Mucosa of gallbladder (tissue), 1 donor: ENCODE measurements at places on chromosomes 7 and 10. TPM values are rescaled to one million over a fixed set of nuclear protein-coding genes. Genes with fewer than 3 reads are reported as not detected.

Gene HOXA5
- 0.81 TPM for total RNA-seq

Gene OR2A12
- not detected for total RNA-seq

Gene UBTD1
- 13.8 TPM for total RNA-seq

Gene HMX2
- 0.69 TPM for total RNA-seq

Gene IFIT5
- 14.7 TPM for total RNA-seq

Gene CALHM1
- not detected for total RNA-seq

Gene ZNF727
- total RNA-seq: 4.0 TPM

Gene FANK1
- 5.3 TPM for total RNA-seq

Gene SNX10
- total RNA-seq: 5.4 TPM

DNA sequence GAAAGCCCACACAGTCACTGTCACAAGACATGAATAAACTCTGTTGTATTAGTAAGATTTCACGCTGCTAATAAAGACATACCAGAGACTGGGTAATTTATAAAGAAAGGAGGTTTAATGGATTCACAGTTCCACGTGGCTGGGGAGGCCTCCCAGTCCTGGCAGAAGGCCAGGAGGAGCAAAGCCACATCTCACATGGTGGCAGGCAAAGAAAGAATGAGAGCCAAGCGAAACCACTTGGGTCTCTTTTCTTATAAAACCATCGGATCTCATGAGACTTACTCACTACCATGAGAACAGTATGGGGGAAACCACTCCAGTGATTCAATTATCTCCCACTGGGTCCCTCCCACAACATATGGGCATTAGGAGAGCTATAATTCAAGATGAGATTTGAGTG, 110.2 kb downstream of the ST8SIA6 start:
- no peak for DNase-seq

DNA sequence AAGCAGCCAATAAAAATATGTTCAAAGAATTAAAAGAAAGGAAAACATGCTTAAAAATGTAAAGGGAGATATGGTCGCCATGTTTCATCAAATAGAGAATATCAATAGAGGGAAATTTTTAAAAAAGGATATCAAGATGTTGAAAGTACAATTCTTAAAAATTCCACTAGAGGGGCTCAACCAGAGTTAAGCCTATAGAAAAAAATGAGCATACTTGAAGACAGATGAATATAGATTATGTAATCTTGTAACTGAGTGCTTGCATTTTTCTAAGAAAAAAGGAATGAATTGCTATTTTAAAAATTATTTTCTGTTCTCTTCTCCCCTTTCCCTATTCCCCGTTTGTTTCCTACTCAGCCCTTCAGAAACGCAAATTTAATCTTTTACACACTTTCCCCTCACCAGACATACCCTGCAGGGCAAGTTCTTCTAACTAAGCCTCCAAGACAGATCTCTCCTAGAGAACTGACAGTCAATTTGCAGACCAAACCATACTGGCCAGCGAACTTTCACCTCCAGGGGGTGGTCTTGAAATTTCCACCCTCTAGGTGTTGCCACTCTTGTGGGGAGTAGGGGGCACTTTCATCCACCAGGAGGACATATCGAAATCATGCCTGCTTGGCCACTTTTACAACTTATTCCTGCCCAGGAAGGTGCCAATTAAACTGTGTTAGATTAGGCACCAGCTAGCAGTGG, 67.7 kb downstream of the NSUN6 start:
- no peak for DNase-seq

GRCh38 chr10:75033399-75034130, 77.9 kb upstream of the SAMD8 start:
- no peak for DNase-seq

- peak; percentile 36 for DNase-seq
Observed at GRCh38 chr10:129035052-129035827, 431.8 kb upstream of the MGMT start.

- DNase-seq: no peak
Observed at GRCh38 chr7:113113912-113114311, 4.4 kb downstream of the SMIM30 start.

- no peak for DNase-seq
Observed at GRCh38 chr10:78783753-78784152, 285.0 kb upstream of the ZMIZ1 start.

DNA sequence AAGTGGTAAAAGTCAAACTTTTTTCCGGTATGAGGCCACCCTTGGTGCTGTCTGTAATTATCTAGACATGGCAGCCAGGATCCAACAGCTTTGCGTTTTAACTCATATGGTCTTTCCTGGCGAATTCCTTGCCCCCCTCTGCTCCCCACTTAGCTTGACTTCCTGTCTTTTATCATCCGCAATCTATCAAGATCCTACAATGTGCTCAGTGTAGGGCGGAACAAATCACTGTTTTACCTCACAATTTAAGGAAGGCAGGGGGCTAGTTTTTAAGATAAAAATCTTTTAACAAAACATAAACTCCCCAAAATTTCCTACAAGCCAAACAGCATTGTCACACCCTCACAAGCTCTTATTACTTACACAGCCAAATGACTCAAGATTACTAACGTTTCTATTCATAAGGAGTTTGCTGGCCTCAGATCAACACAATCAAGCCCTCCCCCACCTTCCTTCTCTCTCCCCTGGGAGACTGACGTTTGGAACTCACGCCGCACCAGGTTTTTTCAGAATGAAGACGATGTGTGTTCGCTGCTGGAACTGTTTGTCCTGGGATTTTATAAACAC, 1.3 kb upstream of the CDK14 start:
- no peak for DNase-seq

DNA sequence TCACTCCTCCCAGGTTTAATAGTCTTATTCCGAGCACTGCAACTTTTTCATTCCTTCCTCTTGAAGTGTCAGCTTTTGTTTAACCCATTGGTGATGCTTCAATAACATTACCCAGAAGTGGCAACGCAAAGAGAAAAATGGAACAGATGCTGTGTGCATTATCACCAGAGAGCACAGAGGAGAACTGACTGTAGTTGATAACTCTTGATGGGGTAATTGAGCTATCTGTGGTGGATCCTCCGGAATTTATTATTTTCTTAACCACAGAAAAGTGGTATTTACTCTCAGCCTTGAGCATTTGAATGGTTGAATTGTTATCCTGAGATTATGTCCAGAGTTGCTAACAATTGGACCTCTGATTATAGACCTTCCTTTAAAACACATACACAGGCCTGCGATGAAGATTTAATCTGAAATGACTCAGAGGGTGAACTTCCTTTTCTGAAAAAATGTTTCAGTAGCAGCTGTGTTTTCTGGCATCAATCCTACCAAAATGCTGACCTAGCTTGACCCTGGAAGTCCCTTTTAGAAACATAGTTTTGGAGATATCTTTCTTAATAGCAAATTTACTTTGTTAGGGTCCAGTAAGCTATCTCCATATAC, 1584.4 kb upstream of the LRRTM3 start:
- DNase-seq: no peak

GRCh38 chr7:88090671-88091070, 129.2 kb downstream of the SRI start:
- no peak for DNase-seq

- no peak for DNase-seq
Observed at GRCh38 chr7:134154581-134155130, 27.5 kb downstream of the LRGUK start.

DNA sequence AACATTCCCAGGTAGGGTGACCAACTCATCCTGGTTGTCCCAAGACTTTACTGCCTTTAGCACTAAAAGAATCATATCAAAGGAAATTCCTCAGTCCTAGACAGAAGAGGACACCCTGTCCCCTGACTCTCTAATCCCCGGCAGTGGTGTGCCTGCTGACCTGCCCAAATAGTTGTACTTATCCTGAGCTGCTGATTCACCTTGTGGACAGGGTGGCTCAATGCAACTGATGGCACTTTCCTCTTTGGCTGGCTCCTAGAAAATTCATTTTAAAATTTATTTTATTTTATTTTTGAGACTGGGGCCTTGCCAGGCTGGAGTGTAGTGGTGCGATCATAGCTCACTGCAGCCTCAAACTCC, 111.7 kb downstream of the JCAD start:
- DNase-seq: no peak

DNA sequence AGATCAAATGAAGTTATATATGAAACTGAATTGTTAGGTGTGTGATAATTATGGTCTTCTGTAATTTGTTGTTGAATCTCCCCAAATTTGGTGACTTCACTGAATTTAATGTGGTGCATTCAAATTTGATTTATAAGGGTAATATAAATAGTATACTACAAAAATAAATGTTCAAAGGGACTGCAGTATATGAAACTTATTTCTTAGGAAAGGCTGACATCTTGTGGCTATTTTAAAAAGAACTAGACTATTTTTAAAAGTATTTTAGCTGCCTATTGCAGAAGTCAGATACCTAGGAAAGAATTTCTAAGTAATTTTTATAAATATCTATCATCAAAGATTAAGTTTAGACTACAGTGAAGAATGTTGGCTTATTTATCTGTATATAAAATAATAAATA, 36.6 kb downstream of the ATRNL1 start:
- DNase-seq: no peak

GRCh38 chr7:36338256-36338655, 51.4 kb upstream of the ANLN start:
- DNase-seq: no peak

GRCh38 chr10:5743736-5744135, 59.1 kb downstream of the TASOR2 start:
- no peak for DNase-seq

GRCh38 chr10:102452672-102453340, 1.5 kb upstream of the C10orf95 start:
- no peak for DNase-seq

DNA sequence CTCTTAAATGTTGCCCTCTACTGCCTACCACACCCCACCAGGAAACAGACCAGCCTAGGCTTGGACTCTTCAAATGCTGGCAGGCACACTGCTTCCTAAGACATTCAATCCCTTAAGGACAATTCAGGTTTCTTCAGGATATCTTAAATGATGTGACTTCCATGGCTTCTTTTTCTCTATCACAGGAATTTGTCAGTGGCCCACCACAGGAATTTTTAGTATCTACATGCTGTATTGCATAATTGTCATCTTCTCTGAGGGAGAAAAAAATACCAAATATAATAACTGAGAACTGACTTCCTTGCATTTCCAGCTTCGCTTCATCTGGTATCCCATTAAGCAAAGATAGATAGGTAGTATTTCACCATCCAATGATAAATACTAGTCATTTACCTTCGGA, 129.3 kb downstream of the WNT2 start:
- no peak for DNase-seq

GRCh38 chr7:46651070-46651469, 730.0 kb upstream of the IGFBP3 start:
- peak; percentile 82 for DNase-seq
